ENCODE measurements at places on chromosomes 13 and 19.

DNA sequence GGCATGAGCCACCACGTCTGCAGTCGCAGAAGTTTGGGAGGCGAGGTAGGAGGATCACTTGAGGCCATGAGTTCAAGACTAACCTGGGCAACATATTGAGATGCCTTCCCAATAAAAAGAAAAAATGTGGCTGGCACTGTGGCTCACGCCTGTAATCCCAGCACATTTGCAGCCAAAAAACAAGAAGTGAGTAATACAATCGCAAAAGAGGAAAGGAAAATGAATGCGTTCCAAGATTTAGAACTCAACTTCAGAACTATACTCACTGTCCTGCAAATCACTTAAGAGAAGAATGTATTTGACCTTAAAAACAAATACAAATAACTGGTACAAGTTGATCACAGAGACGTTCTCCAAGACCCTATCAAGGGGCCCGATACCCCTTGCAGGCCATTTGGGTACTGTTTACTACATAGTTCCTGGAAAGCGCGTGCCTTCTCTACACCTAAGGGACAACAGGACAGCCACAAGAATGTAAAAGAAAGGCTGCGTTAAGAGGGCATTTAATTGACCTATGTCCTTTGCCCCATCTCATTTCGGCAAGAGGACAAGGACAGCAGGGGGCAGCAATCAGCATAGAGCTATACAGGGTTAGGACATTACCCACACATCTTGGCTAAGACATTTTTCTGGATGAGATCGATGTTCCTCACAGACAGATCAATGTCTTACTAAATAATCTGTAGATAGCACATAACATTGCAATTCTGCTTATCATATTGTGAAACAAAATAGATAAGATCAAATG is 41.3 kb downstream of the FLT3 start:
- no peak for DNase-seq

DNA sequence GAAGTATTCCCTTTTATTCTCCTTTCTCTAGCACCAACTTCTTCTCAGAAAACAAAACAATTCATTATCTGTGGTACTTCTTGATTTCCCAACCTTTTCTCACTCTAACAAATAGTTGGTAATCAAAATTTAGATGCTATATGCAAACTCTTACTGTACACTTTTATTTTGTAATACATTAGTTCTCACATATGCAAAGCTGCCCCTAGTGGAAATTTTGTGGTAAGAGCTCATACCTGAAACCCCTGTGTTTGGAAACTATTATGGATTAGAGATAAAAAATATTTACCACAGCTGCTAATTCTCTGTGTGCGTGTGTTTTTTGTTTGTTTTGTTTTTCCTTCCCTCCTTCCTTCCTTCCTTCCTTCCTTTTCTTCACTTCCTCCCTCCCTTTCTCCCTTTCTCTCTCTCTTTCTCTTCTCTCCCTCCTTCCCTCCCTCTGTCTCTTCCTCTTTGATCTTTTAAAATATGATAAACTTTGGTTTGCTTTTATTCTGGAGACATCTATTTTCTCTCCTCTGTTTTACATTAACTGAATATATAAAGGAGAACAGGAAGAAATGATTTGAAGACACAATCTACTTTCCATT is 537.4 kb downstream of the SLITRK6 start:
- DNase-seq, result no peak

GRCh38 chr13:23722726-23723453 is 152.7 kb downstream of the TNFRSF19 start:
- DNase-seq, result no peak

DNA sequence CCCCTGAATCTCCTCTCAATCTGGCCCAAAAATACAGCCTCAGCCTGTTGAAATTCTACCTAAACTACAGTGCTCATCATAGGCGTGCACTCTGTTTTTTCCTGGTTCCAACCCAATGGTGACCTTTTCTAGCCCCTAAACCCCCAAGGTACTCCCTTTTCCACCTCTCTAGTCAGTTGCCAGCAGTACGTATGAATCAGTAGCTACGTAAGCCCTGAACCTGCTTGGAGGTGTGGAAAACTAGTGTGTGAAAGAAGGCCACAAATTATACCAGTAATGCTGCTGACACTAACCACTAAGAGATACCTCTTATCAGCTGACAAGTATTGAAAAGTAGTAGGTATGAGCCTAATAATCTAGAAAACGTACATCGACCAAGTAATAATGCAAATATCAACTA is 60.9 kb downstream of the FOXO1 start:
- DNase-seq, result no peak

- DNase-seq, result no peak
Measured at GRCh38 chr13:49571299-49572240, 13.8 kb downstream of the RCBTB1 start.

- no peak for DNase-seq
Measured at GRCh38 chr13:23697772-23698313, 127.6 kb downstream of the TNFRSF19 start.

GRCh38 chr13:32126756-32127155 is 95.2 kb downstream of the FRY start:
- DNase-seq, result no peak

DNA sequence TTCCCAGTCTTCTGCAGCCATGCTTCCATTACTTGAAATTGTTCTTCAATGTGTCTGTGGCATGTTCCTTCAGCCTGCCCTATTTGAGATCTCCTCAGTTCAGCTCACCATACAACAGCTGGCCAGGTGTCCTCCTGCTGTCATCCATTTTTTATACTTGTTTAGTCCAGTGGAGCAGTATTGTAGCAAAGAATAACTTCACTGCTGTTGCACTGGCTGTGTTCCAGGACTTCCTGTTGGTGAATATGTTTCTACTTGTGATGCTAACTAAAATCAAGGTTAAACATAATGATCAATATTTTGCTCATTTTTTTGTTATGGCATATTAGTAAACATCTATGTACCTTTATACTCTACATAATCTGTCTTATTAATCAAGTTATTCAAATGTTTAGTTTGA is 1394.1 kb downstream of the PCDH9 start:
- DNase-seq, result no peak

DNA sequence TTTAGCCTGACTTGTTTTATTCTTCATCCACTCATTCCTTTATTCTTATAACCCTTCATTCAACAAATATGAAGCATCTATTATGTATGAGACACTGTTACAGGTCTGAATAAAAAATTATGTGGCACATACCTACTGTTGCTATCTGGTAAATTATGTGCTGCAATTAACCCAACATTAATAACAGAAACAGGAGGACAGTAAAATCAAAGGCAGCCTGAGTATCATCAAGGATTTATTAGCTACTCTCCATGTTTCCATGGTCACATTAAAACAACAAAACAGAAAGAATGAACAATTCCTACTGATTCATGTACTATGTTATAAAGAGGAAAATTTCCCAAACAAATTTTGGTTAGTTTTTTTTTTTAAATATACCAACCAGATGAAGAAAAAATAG is 43.9 kb downstream of the RAP2A start:
- no peak for DNase-seq
